Daoy (cell line): ENCODE measurements at places on chromosomes 16 and 17. TPM values are rescaled to one million over a fixed set of nuclear protein-coding genes. Genes with fewer than 3 reads are reported as not detected.

PRAC2 gene
- not detected in 2 replicates for total RNA-seq

- DNase-seq, result no peak
Observed at GRCh38 chr16:74574146-74574545, 32.8 kb downstream of the GLG1 start.

APOH gene
- not detected in 2 replicates for total RNA-seq

DNA sequence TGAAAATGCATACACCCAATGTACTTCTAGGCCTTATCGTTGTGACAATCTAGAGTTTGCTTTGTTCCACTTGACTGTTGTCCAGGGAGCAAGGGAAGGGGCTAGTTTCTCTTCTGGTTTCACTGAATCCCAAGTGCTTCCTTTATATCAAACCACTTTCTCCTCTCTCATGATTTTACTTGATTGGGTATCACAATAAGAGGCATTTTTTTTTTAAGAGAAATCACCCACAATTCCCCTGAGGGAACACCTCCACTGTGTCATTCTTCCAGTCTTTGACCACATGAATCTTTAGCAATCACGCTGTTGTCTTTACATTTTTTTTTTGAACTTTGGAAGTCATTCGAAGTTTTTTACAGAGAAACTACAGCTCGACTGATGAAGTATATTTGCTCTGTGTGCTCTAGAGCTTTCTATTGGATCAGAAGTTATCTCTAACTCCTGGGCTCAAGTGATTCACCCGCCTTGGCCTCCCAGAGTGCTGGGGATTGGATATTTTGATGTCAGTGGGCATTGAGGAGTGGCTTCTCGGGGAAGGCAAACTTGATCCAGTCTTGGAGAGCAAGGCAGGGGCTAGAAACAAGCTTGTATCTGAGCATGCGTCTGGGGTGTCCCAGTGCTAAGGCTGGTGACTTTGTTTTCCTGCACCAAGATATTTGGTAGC is 3.0 kb downstream of the CDH1 start:
- DNase-seq, result peak; percentile 33

DNA sequence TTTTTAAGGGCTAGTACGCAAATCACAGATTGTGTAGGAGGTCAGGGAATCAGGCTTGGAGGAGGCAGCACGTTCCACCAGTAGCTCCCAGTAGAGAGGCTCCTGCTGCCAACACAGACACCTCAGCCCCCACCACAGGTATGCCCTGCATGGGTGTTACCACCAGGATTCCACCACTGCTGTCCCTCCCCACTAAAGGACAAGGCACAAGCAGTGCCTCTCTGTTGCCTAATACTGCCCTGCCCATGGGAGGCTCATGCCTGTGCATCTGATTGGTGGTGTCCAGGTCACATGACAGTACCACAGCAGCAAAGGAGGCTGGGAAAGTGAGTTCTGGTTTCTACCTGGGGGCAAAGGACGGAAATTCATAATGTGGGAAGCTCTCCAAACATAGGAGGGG is 33.6 kb upstream of the CACNG4 start:
- no peak for DNase-seq

DNA sequence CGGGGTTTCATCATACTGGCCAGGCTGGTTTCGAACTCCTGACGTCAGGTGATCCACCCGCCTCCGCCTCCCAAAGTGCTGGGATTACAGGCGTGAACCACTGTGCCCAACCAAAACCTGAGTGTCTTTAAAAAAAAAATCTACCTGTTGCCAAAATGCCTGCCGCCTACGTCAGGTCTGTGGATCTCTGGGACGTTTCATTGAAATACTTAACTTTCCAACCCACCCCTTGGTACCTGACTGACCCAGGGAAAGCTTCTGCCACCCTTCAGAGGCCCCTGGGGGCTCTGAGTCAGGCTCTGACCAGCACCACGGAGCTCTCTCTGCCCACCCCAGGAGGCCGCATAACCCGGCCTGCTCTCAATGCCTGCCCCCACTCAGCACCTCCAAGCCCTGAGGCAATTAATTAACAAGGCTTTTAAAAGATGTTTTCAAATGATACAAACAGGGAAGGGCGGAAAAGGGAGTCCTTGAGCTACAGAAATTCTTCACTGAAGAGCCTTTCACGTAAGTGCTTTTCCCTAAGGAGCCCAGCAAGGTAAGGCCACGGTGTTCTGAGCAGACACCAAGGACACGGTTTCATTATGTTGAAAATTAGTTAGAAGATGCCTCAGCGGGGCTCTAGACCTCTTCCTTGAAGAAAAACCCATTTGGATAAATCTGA is 29.3 kb upstream of the GSG1L start:
- no peak for DNase-seq

HOXB13 gene
- 2.5 and 3.2 TPM in 2 replicates for total RNA-seq
